Vagina (tissue), 2 donors: ENCODE measurements at places on chromosomes 5 and 9. TPM values are rescaled to one million over a fixed set of nuclear protein-coding genes. Genes with fewer than 3 reads are reported as not detected.

Gene GABRA6
- total RNA-seq, result not detected

Gene BTNL8
- not detected for total RNA-seq

- H3K36me3 ChIP-seq, result no peaks in the 10 kb centered on the region
- no peaks in the 10 kb centered on the region for H3K27me3 ChIP-seq
- no peak overlapping the region for H3K4me3 ChIP-seq
- peaks cover 15% of the 10 kb centered on the region for H3K4me1 ChIP-seq
Observed at GRCh38 chr5:124180299-124180874, 566.1 kb downstream of the ZNF608 start.

DNA sequence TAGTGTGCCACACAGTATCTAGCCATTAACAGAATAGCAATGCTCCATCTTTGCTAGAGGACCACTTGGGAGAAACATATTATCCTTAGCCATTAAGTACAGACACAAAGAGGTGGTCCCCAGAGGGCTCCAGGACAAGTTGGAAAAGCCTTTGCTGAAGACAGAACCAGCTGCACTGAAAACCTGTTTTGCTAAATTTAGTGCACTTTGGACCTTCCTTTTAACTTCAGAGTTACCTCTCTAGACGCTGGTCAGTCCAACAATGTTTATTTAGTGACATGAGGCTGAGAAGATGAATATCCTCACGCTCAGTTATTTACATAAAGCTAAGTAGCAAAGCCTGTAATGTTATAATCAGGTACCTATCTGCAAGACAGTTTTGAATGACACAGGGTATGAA is 265.0 kb upstream of the ZNF608 start:
- H3K27ac ChIP-seq, result no peak overlapping the region
- no peaks in the 10 kb centered on the region for H3K4me1 ChIP-seq
- H3K27me3 ChIP-seq, result no peaks in the 10 kb centered on the region
- H3K4me3 ChIP-seq, result no peak overlapping the region
- no peak for DNase-seq

DNA sequence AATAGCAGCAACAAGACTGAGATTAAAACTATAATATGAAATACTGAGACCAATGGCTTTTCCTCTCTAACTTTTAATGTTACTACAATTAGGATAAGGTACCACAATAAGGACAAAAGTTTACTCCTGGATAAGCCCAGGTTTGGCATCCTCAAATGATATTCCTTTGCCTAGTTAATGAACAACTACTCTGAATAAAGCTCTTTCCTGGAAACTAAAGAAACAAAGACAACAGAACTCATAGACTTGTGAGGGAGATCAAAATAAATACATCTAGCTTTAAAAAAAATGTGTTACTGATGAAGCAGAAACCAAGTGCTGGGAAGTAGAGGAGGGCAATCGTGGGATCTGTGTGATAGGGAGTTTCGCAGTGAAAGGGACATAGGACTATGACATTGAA is 19.3 kb upstream of the RAPGEF6 start:
- H3K4me1 ChIP-seq, result no peaks in the 10 kb centered on the region
- no peak overlapping the region for H3K4me3 ChIP-seq
- DNase-seq, result no peak
- no peak overlapping the region for H3K27ac ChIP-seq

DNA sequence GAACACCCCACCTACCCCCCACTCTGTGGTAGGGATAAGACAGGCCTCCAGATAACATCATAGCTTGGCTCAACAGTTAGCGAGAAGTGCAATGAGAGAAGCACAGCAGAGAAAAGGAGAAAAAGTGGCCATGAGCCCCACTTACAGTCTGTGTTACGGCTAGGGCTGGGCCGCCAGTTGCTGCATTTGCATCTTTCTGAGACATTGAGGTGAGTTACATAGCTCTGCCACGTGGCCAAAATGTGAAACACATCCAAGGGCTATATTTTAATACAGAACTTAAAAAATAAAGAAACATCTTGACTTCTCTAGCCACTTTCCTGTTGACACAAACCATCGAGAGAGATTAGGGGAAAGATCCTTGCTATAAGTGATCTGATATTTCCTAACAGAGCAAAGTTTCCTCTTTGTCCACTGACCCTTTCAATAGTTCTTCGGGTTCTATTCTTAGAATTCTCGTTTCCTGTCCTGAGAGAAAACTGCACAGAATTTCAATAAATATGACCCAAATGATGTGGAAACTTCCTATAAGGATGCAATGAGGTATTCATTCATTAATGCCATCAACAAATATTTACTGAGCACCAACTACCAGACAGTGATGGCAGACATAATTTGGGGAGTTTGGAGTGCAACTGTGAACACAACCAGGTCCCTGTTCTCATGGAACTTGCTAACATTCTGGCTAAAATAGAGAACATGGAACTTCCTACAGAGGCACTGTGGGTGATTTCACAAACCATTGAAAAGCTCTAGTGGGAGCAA is 3.2 kb upstream of the TLE4 start:
- H3K27me3 ChIP-seq, result no peaks in the 10 kb centered on the region
- H3K4me3 ChIP-seq, result no peak overlapping the region
- H3K36me3 ChIP-seq, result no peaks in the 10 kb centered on the region
- DNase-seq, result no peak
- peaks cover 7% of the 10 kb centered on the region for H3K4me1 ChIP-seq

Gene TMEM171
- total RNA-seq, result not detected

DNA sequence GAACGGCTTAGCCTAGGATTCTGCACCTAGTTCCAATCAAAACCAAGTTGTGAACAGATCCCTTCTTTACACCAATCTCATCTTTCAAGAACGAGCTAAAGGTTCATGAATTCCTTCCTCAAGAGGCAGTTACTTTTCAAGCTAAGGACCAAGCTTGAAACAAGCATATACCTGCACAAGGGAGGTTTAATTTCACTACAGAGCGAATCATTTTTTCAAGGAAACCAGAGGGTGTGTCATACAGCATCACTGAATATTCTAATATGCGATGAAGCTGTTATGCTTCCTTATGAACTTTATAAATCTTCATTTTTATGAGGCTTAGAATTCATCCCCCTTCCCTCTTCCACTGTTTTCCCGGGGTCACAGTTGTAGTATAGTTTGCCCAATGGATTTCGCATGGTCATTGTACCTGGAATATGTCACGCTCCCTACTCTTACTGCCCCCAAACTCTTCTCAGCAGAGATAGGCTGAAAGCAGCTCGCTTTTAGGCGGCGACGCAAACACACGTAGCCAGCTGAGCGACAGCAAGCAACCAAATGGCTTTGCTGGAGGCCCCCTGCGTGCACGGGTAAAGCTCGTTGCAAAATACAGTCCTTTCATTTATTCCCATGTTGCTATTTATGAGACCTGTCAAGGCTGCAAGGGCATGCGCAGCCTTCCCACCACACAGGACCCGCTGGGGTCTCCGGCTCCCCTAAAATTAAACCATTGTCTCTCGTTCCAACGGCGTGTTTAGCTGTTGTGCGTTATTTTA is 832 bp downstream of the LMBRD2 start:
- H3K27me3 ChIP-seq, result no peaks in the 10 kb centered on the region
- DNase-seq, result no peak
- H3K27ac ChIP-seq, result peak overlapping the region; percentile 79
- peak overlapping the region; percentile 98 for H3K4me3 ChIP-seq
- peaks cover 35% of the 10 kb centered on the region for H3K4me1 ChIP-seq

DNA sequence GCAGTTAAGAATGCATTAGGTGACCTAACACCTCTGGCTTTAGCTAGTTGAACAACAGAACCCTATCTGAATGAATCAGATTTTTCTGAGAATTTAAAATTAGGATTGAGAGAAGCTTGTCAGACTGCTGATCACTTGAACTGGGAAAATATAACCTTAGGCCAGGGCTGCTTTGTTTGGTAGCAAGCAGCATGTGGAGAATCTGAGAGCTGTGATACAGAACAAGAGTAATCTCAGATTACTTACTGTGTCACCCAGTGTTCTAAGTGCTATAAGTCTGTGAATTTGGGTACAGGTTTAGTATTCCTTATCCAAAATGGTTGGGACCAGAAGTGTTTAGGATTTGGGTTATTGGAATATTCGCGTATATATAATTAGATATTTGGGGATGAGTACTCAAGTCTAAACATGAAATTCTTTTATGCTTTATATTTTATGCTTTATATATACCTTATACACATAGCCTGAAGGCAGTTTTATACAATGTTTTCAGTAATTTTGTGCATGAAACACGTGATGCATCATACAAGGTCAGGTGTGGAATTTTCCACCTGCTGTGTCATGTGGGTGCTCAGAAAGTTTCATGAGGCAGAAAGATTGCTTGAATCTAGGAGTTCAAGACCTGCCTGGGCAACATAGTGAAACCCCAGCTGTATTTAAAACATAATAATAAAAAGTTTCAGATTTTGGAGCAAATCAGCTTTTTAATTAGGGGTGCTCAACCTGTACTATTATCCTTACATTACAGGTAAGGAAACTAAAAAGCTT is 8.3 kb upstream of the CHD1 start:
- peaks cover 45% of the 10 kb centered on the region for H3K4me1 ChIP-seq
- no peak overlapping the region for H3K4me3 ChIP-seq
- no peak overlapping the region for H3K27ac ChIP-seq
- no peaks in the 10 kb centered on the region for H3K27me3 ChIP-seq

GRCh38 chr5:1995491-1995890 is 112.8 kb upstream of the IRX4 start:
- no peaks in the 10 kb centered on the region for H3K36me3 ChIP-seq
- DNase-seq, result peak; percentile 64
- no peaks in the 10 kb centered on the region for H3K27me3 ChIP-seq
- no peak overlapping the region for H3K27ac ChIP-seq

- H3K36me3 ChIP-seq, result peaks cover 64% of the 10 kb centered on the region
- H3K27ac ChIP-seq, result no peak overlapping the region
- no peak overlapping the region for H3K4me3 ChIP-seq
- no peaks in the 10 kb centered on the region for H3K4me1 ChIP-seq
- no peaks in the 10 kb centered on the region for H3K27me3 ChIP-seq
- DNase-seq, result no peak
Observed at GRCh38 chr9:108889649-108890067, 27.6 kb downstream of the ACTL7A start.

DNA sequence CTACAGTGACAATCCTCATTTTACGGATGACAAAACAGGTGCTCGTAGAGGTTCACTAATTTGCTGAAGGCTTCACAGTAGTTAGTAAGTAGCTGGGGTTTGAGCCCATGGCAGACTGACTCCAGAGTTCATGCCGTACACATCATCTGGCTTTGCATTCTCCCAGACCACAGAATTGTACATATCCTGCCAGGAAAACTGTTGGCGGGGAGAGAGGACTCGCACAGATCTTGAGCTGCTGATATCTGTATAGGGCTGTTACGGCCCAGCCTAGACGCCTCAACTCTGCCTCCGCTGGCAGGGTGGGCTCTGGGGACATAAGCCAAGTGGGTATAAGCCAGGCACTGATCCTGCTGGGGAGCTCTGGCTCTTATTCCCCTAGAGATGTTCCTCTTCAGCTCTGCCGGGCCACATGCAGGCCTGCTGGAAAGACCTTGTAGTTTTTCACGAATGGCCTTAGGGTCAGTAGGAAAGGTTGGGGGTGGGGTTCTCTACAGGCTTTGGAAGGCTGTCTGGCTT is 16.3 kb downstream of the LARP1 start:
- no peaks in the 10 kb centered on the region for H3K27me3 ChIP-seq
- H3K4me3 ChIP-seq, result no peak overlapping the region
- no peaks in the 10 kb centered on the region for H3K36me3 ChIP-seq
- H3K27ac ChIP-seq, result no peak overlapping the region
- peaks cover 91% of the 10 kb centered on the region for H3K4me1 ChIP-seq

GRCh38 chr5:139655727-139656271 is 7.7 kb downstream of the CXXC5 start:
- DNase-seq, result no peak
- no peaks in the 10 kb centered on the region for H3K36me3 ChIP-seq
- no peaks in the 10 kb centered on the region for H3K27me3 ChIP-seq
- peak overlapping the region; percentile 95 for H3K27ac ChIP-seq

GRCh38 chr5:152592416-152592815 is 187.3 kb upstream of the NMUR2 start:
- H3K27ac ChIP-seq, result no peak overlapping the region
- H3K4me1 ChIP-seq, result no peaks in the 10 kb centered on the region
- no peaks in the 10 kb centered on the region for H3K27me3 ChIP-seq
- H3K4me3 ChIP-seq, result no peak overlapping the region
- no peaks in the 10 kb centered on the region for H3K36me3 ChIP-seq
- DNase-seq, result no peak

Gene EQTN
- not detected for total RNA-seq

- H3K27me3 ChIP-seq, result no peaks in the 10 kb centered on the region
- no peak for DNase-seq
- no peaks in the 10 kb centered on the region for H3K36me3 ChIP-seq
- H3K27ac ChIP-seq, result peak overlapping the region; percentile 10
- no peak overlapping the region for H3K4me3 ChIP-seq
Observed at GRCh38 chr5:59037453-59037852, 454.6 kb downstream of the RAB3C start.

Gene GABRA1
- not detected for total RNA-seq

DNA sequence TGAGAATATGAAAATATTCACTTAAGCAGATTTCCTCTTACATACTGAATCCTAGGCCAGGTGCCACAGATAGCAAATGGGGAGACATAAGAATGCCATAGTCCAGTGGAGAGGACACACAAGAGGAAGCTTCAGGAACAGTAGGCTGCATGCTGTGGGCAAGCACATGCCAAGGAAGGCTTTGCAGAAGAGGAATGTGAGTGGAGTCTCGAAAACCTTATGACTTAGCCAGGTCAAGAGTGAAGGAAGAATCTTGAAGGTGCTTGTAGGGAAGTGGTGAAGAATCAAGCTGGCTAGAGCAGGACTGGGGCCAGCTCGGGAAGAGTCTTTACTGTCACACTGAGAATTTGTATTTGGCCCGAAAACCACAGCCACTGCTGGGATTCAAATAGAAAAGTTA is 20.4 kb downstream of the RPS23 start:
- H3K4me1 ChIP-seq, result no peaks in the 10 kb centered on the region
- no peaks in the 10 kb centered on the region for H3K27me3 ChIP-seq
- H3K27ac ChIP-seq, result no peak overlapping the region
- H3K4me3 ChIP-seq, result no peak overlapping the region

Gene CEL
- 0.74 TPM for total RNA-seq

Gene ZNF608
- total RNA-seq, result 20.6 TPM

Gene PCDH12
- total RNA-seq, result 3.2 TPM

GRCh38 chr9:84996029-84996428 is 326.5 kb downstream of the NTRK2 start:
- H3K4me1 ChIP-seq, result peaks cover 20% of the 10 kb centered on the region
- no peak overlapping the region for H3K27ac ChIP-seq
- no peaks in the 10 kb centered on the region for H3K27me3 ChIP-seq
- no peaks in the 10 kb centered on the region for H3K36me3 ChIP-seq

GRCh38 chr5:68924481-68925145 is 169.2 kb upstream of the SLC30A5 start:
- no peaks in the 10 kb centered on the region for H3K4me1 ChIP-seq
- H3K36me3 ChIP-seq, result no peaks in the 10 kb centered on the region
- H3K27me3 ChIP-seq, result no peaks in the 10 kb centered on the region
- no peak for DNase-seq
- no peak overlapping the region for H3K27ac ChIP-seq

GRCh38 chr5:173570321-173571090 is 45.9 kb downstream of the BOD1 start:
- no peaks in the 10 kb centered on the region for H3K27me3 ChIP-seq
- DNase-seq, result no peak
- H3K27ac ChIP-seq, result no peak overlapping the region
- no peak overlapping the region for H3K4me3 ChIP-seq
- no peaks in the 10 kb centered on the region for H3K36me3 ChIP-seq

Gene CANX
- 208 TPM for total RNA-seq

Gene FGD3
- total RNA-seq, result 19.9 TPM

- H3K27ac ChIP-seq, result no peak overlapping the region
- DNase-seq, result no peak
- H3K27me3 ChIP-seq, result no peaks in the 10 kb centered on the region
- no peaks in the 10 kb centered on the region for H3K36me3 ChIP-seq
- no peaks in the 10 kb centered on the region for H3K4me1 ChIP-seq
- no peak overlapping the region for H3K4me3 ChIP-seq
Observed at GRCh38 chr5:111434800-111435199, 77.5 kb downstream of the STARD4 start.
